ENCODE measurements at places on chromosomes 6 and 20.

- peak; percentile 9 for DNase-seq
These were observed 61.3 kb upstream of the CARMIL1 start for GRCh38 chr6:25217829-25218228.

- no peak for DNase-seq
These were observed 34.2 kb downstream of the DTNBP1 start for GRCh38 chr6:15628499-15629131.

- DNase-seq = peak; percentile 60
These were observed 1.6 kb downstream of the ZBTB2 start for GRCh38 chr6:151389618-151390275.

- peak; percentile 58 for DNase-seq
These were observed 118.2 kb downstream of the RPS12 start for GRCh38 chr6:132932588-132932987.

DNA sequence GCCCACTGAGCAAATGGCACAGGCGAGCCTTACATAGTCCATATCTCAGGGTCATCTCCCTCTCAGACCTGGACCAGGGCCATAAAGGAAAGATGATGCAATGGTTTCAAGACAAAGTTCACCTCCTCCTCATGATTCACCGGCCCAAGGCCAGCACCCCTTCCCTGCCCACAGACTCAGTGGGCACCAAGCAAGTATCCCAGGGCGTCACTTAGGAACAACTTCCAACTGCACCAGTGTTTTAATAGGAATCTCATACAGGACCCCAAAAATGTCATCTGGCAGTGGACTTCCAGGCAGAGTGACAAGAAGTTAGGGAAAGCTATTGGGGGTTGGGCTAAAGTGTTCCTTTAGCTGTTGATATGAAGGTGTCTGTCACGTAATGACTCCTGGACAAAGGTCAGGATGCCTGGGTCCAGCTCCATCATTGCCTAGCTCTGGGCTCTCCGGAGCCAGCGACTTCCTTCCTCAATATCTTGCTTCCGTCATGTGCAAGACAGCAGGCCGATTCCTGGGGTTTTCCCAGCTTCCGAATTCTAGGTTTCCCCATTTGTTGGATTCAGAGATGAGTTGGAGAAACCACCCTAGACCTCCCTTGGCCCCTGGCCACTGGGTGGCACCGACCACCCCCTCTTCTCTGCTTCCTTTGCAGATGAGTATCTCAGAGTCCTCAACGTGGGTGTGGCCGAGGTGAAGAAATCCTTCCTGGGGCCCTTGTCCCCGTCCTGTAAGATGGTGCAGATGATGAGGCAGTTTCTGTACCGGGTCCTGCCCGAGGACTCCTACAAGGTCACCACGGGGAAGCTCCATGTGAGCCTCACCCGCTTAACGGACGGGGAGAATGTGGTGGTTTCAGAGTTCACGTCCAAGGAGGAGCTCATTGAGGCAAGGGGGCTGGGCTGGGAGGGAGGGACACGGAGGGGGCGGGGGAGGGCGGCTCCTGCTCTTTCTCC, 21.1 kb downstream of the PNPLA1 start:
- no peak for DNase-seq

DNA sequence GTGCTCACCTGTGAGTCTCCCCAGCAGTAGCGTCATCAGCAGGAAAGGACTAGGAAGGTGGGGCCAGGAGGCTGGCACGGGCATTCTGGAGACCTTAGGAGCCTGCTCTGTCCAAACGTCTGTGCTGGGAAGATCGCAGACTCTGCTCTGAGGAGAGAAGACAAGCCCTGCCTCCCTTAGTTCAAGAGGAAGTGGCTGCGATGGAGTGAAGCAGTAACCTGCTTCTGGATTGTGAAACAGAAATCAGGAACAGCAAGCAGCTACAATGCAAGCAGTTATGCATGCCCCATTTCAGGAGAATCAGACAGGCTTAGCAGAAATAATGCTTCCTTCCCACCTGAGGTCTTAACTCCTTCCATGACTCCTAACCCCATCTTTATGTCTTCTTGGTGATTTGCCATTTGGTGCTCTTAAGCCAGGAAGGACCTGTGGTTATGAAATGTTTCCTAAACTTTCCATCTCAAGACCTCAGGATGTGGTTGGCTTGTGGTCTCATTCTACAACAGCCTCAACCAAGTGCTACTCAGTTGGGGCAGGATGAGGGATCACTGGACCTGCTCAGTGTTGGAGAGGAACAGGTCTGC, at the start of gene SIRPB1:
TSS of gene SIRPB1 (minus strand) at position 149 of the 584 bp plus-strand sequence. CDS start at position 84, 65 bp downstream.
- no peak for DNase-seq

- no peak for DNase-seq
These were observed 170.8 kb upstream of the PHACTR1 start for GRCh38 chr6:12545619-12546409.

DNA sequence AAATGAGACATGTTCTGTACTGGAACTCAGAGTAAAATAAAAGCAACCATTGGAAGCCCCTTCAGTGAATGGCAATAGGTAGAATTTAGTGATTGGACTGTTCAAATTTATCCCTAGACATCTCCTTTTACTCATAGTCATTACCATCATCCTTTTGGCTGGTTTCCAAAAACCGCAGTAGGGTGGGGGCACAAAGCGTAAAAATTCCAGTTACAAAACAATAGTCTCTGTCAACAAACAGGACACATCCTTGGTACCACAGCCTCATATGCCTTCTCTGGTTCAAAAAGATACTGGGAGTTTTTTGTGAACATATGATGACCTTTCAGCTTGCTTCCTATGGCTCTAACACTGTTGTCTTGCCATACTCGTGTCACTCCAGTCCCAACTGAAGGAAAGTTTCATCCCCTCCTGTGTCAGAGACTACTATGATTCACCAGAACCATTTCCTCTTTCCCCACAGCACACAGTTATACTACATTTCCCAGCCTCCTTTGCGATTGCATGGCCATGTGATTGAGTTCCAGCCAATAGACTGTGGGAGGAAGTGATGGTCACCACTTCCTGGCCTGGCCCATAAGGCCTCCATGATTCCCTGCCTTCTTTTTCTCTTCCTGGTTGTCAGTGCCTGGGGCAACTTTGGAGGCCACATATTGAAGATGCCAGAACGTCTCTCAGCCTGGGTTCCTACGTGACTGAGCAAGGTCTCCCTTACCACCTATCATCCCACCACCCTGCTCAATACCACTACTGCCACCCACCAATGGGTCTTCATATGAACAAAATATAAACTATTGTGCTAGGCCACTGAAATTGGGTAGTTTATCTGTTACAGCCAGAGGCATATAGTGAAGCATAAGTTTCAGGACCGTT, 162.4 kb downstream of the ID4 start:
- no peak for DNase-seq

DNA sequence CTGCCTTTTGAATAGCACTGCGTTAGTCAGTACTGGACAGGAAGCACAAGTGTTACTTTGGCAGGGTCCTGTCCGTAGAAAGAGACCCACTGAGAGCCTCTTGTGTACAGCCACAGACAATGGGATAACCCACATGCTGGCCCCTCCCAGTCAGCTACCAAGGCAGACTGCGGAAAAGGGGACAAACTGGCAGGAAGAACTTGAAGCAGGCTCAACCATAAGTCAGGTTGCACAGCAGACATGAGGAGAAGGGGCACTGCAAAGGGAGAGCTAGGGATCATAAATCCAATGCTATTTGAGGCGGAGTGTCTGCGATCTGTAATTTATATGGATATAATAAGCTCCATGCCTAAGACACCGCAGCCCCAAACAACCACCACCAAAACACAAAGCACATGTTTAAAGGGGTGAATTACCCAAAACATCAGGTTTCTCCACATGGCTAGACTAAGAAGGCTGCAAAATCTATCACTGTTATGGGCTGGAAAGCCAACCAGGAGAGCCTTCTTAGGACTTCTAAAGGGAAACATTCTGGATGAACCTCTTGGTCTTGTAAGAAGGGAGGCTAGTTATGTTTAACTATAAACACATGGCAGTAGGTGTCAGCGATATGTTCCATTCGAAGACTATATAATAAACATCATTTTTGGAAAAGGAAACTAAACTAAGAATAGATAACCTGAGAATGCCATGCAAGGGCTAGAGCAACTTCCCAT, 141.7 kb downstream of the BACH2 start:
- DNase-seq = no peak

DNA sequence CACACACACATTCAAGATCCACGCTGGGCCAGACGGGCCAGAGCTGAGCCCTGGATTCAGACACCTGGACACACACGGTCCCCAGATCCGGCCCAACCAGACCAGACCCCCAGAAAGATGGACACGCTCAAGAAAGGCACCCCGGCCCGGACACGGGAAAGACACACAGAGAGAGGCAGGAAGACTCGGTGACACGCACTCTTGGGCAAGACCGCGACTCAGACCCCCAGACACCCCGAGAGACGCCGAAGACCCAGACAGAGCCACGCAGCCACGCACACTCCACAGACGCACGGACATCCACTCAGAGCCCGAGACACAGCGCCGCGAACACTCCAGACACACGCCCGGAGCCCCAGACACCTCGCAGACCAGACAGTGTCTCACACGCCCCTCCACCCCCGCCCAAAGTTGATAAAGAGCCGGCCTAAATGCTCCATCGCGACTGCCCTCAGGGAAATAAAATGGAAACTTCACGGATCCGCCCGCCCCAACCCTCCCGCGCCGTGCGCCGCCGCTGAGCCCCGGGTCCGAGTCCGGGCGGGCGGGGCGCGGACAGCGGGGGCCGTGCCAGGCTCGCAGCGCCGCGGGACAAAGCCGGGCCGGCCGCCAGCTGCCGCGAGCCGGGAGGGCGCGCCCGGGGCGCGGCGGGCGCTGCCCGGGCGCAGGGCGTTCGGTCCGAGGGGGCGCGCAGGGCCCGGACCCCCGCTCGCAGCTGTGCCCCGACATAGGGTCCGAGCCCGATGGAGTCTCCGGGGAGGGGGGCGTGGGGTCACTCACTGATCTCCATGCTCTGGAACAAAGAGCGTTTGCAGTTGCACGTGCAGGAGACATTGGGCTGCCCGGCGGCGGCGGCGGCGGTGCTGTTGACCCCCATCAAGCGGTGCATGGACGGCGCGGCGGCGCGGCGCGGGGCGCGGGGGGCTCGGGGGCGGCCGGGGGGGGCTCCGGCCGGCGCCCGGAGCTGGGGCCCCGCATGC, 831 bp downstream of the PMEPA1 start:
- no peak for DNase-seq

- DNase-seq = peak; percentile 5
These were observed 476.9 kb downstream of the KHDRBS2 start for GRCh38 chr6:61809004-61809595.

GRCh38 chr20:53390770-53391169, 202.9 kb downstream of the ZNF217 start:
- no peak for DNase-seq
